ENCODE measurements at places on chromosomes 3 and 15. TPM values are rescaled to one million over a fixed set of nuclear protein-coding genes. Genes with fewer than 3 reads are reported as not detected.

DNA sequence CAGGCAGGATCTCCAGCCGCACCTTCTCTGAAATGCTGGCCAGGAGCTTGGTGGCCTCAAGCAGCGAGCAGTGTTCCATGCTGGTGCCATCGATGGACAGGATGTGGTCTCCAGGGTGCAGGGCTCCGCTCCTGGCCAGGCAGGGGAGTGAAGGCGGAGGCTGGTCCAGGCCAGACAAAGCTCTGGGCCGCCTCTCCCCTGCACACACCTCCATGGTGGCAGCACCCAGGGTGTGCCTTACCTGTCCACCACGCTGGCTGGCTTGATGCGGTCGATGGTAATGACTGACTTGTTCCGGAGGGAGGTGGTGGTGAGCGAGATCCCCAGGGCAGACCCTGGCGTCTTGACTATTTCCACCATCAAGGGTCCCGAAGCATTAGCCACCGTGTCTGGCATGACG is 20.0 kb downstream of the GRIP2 start:
- no peak for DNase-seq

GRCh38 chr15:32107477-32108080 is 77.3 kb downstream of the CHRNA7 start:
- no peak for DNase-seq

The MYD88 gene
- 8.3 TPM for total RNA-seq

DNA sequence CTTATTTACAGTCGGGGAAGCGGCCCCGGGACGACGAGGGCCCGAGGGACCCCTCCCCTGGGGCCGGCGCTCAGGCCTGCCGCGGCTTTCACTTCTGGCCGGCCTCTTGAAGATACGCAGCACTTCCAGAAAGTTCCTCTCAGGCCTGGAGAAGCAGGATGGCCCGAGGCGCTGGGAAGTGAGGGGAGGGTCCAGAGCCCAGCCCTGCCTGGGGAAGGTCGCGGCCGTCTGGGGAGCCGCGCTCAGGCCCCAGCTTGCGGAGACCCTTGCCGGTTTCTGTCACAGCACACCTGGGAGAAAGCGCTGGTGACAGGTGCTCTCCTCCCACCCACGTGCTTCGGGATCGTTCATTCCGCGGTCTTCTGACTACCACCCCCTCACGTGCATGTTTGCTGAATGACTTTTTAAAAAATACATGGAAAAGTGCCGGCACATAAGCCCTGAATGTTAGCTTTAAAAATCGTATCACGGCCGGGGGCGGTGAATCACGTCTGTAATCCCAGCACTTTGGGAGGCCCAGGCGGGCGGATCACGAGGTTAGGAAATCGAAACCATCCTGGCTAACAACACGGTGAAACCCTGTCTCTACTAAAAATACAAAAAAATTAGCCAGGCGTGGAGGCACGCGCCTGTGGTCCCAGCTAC is 727 bp upstream of the TM2D3 start:
- no peak for DNase-seq

The GABRB3 gene
- total RNA-seq, result 1.3 TPM

The RGMA gene
- 0.42 TPM for total RNA-seq

The SYNM gene
- 15.1 TPM for total RNA-seq

DNA sequence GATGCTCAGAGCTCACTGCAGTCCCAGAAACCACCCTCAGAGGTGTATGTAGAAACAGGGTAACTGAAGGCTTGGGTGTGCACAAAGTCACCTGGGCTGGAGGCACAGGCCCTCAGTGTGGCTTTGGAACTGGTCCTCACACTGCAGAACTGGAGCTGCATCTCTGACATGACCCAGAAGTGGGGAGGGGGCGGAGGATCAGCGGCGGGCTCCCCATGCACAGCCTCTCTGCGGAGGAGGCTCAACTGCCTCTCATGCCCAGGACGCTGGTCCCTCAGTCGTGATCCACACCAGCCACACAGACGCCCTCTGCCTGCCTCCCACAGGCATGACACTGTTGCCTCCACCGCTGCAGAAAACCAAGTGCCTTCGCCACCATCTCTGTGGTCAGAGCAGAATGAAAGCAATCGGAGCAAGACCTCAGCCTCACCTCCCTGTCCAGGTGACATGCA is 73.7 kb downstream of the TM2D3 start:
- DNase-seq, result peak; percentile 29

The TEX55 gene
- total RNA-seq, result not detected

GRCh38 chr3:98528474-98529346 is 3.1 kb upstream of the GPR15 start:
- no peak for DNase-seq

The THSD4 gene
- total RNA-seq, result 20.0 TPM

GRCh38 chr3:171563298-171563697 is 103.1 kb upstream of the TNIK start:
- no peak for DNase-seq

- no peak for DNase-seq
Measured at GRCh38 chr3:11819146-11819689, 27.5 kb downstream of the TAMM41 start.

GRCh38 chr15:68310178-68310803 is 32.7 kb downstream of the FEM1B start:
- no peak for DNase-seq

DNA sequence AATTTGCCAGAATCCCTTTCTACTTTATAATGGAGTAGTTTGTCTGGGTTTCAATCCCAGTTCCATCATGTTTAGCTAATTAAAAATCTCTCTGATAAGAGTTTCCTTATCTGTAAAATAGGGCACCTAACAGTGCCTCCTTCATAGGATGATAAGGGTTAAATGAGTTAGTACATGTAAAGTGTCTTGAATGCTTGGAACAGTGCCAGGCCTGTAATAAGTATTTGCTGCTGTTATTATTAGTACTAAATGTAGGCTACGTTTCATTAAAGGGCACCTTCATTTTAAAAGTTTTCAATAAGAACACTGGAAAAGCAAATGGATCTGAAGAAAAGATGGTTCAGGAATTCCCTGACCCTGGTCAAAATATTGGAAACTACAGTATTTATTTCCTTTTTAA is 11.8 kb upstream of the SLC2A2 start:
- DNase-seq, result no peak

The PODXL2 gene
- 20.8 TPM for total RNA-seq

DNA sequence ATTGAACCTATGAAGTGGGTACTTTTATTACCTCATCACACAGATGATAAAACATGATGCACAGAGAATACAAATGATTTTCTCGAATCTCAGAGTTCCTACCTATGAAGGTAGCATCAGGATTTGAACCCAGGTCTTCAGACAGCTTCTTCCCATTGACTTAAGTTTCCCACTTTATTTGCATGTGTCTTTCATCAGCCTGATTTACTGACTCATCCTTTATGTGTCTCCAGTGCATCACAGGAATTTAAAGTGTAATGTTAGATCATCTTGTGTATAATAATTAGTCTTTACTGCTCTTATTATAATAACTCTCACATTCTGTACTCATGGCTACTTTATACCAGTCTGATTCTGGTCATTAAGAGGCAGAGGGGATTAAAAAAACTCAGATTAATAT is 449.4 kb upstream of the SUCLG2 start:
- no peak for DNase-seq

The DZIP1L gene
- 2.5 TPM for total RNA-seq

The NDUFB4 gene
- total RNA-seq, result 185 TPM

DNA sequence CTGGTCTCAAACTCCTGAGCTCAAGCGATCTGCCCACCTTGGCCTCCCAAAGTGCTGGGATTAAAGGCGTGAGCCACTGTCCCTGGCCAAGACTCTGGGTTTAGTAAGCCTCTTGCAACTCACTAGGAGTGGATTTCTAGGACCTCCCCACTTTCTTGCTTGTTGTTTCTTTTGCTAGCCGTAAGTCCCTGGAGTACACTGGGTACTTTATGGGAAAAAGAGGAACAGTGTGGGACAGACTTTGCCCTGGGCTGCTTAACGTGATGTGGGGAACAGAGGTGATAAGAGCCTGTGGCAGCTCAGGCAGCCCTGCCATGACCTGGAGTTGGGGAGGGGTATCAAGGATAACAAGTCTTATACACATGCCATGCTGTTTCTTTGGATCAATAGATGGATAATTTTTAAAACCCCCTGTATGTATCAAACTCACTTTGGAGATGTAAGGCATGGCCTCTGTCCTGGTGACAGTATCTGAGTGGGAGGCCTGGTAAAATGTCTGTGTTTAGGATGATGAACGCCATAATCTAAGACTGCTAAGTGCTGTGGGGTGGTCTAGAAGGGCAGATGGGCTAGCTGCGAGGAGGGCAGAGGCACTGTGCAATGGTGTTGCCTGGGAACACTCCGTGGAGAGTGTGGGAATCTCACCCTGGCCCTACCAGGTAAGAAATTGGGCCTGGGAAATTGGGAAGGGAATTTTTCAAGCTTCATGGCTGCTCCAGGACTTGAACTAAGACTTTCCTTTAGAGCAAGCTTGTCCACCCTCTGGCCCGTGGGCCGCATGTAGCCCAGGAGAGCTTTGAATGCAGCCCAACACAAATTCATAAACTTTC is 54.8 kb downstream of the SMAD3 start:
- DNase-seq, result no peak

DNA sequence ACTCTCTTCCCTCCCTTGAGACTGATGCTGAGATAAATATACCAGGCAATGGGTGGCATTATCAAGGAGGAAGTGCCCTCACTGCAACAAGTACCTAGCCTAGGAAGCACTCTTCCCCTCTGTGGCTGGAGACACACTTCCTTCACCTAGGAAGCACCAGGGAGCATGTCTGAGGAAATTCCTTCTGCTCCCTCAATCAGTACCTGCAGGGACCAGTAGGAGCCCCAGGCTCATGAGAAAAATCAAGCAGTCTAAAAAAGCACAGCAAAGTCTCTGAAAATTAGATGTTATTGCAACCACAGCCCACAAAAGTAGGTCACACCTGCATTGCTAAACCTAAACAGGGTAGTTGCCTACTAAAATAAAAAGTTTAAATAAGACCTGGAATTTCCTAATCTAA is 78.2 kb upstream of the TRPM1 start:
- no peak for DNase-seq

DNA sequence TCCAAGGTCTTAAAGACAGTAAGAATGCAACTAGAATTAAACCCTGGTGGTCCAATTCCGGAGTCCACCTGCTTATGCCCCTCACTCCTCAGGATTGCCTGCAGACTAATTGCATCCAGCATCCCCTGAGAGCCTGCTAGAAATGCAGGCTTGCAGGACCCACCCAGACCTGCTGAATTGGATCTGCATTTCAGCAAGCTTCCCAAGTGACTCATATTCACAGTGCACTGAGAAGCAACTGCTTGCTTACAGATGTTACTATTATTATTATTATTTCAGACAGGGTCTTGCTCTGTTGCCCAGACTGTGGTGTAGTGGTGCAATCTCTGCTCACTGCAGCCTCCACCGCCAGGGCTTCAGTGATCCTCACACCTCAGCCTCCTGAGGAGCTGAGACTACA is 83.5 kb upstream of the VGLL4 start:
- no peak for DNase-seq

The MNS1 gene
- total RNA-seq, result 1.7 TPM

DNA sequence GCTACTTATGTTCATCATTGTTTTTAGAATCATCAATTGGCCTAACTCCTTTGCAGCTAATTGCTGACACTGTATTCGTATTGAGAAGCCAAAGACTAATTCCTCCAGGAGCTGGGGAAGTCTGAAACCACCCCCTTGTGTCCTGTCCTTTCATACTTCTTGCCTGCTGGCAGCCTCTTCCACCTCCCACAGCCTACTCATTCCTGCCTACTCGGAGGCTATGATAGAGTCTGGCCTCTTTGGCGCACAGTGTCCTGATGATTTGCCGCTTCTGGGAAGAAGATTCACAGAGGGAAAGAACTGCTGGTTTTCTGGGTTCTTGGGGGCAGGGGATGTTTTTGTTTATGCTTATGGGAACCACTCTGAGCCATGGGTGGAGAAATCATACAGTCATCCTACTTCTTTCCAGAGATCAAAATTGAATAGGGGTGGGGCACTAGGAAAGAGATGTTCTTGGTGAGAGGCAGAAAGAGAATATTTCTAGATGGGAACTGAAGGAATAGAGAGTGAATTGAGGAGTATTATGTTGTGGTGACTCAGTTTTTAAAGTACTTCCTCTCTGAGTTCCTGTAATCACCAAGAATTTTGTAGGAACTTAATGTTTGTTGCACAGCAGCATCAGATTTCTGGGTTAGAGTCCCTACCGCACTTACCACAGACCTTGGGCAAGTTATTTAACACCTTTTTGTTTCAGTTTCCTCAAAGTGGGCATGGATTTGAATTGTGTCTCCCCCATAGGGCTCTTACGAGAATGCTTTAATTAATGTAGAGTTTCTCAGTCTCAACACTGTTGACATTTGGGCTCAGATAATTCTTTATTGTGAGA is 22.1 kb upstream of the SCAANT1 start:
- no peak for DNase-seq

DNA sequence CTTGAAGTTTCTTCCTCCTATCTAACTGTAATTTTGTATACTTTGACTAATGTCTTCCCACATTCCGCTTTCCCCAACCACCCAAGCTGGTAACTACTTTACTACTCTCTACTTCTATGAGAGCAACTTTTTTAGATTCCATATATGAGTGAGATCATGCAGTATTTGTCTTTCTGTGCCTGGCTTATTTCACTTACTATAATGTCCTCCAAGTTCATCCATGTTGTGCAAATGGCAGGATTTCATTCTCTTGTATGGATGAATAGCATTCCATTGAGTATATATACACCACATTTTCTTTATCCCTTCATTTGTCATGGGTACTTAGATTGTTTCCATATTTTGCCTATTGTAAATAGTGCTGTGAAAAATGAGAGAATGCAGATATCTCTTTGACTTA is 78.5 kb upstream of the CCNL1 start:
- no peak for DNase-seq

DNA sequence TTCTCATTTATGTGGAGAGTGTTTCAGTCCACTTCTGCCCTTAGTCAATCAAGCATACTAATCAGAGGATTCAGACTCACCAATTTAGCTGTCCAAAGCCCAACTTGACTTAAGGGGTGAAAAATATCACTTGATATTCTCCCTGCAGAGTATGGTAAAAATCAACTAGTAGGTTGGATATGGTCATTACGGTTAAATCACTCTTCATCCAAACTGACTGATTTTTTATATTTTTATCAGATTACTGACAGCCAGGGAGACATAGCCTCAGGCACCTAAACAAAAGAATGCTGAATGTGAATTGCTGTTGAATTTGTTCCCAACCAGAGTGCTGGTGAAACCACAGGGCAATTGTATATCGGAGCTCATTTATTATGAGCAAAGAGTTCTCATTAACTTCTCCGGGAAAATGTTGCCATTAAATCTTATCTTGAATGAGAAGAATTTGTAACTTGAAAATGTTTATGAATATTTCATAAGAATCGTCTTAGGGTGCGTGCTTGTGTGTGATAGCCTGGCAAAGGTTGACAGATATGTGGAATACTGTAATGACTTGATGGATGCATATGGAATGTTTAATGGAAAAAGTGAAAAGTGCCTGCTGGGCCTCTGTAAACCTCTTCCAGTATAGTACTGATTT is 411.2 kb downstream of the NAALADL2 start:
- DNase-seq, result no peak

DNA sequence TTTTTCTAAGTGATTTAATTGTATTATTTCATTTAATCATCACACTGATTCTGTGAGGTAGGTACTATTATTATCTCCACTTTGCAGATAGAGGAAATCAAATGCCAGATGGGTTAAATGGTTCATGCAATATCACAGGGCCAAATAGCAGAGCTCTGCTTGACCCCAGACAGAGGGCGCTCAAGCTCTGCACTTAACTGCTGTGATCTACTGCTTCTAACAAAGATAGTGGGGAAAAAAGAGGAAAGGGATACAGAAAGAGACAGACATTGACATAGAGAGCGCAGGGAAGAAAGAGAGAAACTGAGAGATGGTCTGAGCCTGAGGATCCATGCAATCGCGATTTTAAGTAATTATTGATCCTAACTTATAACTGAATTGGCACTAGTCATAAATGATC is 279.1 kb upstream of the THRB start:
- peak; percentile 65 for DNase-seq

The DAZL gene
- 1.8 TPM for total RNA-seq
